Body of pancreas (tissue), 4 donors: ENCODE measurements at places on chromosomes 4 and X. TPM values are rescaled to one million over a fixed set of nuclear protein-coding genes. Genes with fewer than 3 reads are reported as not detected.

Gene SLC25A53
- 3.6 TPM for total RNA-seq

DNA sequence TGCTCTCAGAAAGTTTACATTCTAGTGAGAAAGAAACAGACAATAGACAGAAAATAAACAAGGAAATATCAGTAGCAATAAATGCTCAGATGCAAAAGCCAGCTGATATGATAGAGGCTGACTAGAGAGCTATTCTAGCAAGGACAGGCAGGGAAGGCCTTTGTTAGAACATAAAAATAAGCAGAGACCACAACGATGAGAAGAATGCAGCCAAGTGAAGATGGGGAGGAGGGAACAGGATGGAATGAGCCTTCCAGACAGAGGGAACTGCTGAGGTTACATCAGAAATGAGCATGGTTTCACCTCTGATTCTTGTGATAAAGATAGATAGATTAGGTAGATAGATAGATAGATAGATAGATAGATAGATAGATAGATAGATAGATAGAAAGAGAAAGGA, 7.6 kb upstream of the SOWAHB start:
- no peak for DNase-seq

DNA sequence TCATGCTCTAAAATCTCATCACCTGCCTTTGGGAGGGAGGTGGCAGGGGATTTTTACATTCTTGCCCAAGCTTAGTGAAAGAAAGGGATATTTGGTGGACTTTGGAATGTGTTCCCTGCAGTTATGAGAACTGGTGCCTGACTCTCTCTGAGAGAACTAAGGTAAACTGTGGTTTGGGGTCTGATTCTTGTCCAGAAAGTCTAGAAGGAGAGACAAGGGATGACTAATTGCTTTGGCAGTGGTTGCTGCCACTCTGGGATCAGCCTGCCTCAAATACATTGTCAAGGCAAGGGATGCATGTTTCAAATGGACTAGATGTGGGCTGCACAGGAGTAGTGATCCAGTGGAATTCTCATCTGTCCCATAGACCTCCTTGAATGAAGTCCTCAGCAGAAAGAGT, 115.2 kb downstream of the DDIT4L start:
- no peak for DNase-seq

GRCh38 chrX:71378732-71379131, 12.6 kb downstream of the TAF1 start:
- DNase-seq, result no peak

Gene F11
- total RNA-seq, result 53.1 TPM

Gene ITGB1BP2
- total RNA-seq, result not detected

Gene MFAP3L
- total RNA-seq, result 14.5 TPM

DNA sequence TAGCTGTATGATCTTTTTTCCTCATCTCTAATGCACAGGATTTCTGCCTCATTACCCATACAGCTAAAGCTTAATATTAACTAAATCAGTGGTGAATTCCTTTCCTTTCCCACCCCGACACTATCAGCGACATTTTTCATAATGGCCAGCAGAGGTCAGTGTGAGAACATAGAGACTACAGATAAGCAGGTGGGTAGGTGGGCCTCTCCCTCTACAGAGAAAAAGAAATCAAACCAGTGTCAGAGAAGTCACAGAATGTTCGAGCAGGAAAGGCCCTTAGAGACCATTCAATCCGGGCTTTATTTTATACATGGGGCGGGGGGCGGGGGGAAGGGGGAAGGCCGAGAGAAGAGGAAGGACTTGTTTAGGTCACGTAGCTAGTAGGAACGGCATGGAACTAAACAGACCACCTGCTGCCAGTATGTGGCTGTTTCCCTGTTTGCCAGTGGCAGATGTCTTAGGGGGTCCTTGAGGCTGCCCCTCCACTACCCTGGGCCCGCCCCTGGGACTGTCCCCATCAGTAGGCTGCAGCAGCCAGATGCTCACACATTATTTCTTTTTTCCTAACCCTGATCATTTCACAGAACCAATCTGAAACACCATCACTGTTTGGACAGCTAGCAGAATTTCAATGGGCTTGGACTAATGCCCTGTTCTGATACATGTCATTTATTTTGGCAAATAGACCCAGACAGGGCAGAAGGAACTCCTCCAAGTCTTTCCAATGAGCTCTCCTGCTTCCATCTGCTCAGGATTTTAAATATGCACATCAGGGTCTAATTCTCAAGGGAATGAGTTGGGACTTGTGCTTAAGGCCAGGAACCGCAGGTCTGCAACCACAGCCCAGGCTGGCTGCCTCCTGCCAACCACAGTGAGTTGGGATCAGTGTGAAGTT, 133.4 kb downstream of the ATG4A start:
- no peak for DNase-seq

GRCh38 chr4:111773858-111774257, 371.4 kb upstream of the FAM241A start:
- no peak for DNase-seq

Gene UGT2B10
- not detected for total RNA-seq

DNA sequence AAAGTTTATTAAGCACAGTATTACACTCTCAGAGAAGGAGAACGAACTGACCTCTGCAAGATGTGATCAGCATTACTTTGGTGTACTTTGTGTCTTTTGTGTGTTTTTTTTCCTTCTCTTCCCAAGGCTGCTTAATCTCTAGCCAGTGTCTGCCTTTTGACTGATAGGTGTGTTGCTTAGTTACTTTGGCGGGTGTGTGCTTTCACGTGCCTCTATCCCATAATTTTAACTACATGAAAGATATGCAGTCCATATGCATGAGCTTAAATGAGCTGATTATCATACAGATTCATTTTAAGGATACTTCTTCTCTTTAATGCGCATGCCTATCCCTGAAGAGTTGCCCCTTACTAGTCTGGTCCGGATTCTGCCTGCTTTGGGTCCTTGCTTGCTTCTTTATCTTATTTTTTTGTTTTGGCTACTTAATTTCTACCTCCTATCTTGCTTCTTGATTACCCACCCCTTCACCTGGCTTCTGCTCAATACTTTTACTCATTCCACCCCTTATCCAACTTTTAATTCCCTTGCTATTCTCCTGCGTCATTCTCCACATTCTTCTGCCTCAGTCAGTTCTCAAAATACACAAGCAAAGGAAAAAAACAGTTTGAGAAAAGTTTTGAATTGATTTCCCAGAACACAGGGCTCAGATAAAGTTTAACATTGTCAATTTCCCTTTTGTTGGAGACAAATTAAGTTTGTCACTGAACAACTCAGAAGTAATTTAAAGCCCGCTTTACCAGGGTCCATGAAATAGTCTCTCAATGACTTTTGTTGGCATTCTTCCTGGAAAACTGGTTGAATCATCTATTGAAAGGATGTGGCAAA, 182.0 kb downstream of the TENT5D start:
- no peak for DNase-seq

Gene ZFP92
- 0.78 TPM for total RNA-seq

Gene CT83
- total RNA-seq, result not detected

- no peak for DNase-seq
Observed at GRCh38 chrX:9835585-9836210, 49.5 kb downstream of the SHROOM2 start.

GRCh38 chrX:75038925-75039324, 113.7 kb upstream of the NEXMIF start:
- DNase-seq, result no peak

Gene P2RY8
- total RNA-seq, result 0.66 TPM

Gene FGFR3
- total RNA-seq, result 196 TPM

GRCh38 chr4:161987611-161988010, 176.2 kb downstream of the FSTL5 start:
- no peak for DNase-seq

GRCh38 chr4:125338814-125339213, 24.1 kb downstream of the FAT4 start:
- no peak for DNase-seq

DNA sequence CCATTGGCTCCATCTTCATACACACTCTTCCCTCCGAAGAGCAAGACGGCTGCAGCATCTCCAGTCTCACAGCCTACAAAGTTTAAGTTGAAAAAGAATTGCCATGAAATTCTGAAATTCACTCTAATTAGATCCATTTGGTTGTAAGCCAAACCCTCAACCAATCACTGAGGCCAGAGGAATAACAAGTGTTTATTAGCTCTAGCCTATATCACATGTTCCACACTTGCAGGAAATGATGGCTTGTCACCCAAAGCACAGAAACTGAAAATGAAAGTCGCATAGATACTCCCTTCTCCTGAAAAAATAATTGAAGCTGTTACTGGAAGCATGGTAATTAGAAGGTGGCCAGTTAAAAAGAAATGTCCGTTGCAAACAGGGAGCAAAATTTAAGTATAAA, 1071.8 kb downstream of the CCSER1 start:
- no peak for DNase-seq

Gene PPEF2
- total RNA-seq, result not detected

Gene TADA2B
- total RNA-seq, result 18.1 TPM

- no peak for DNase-seq
Observed at GRCh38 chr4:170400361-170400760, 310.6 kb upstream of the AADAT start.

Gene MTTP
- total RNA-seq, result not detected
